Non-pigmented ciliary epithelial cell (primary cell): ENCODE measurements at places on chromosomes 1 and 21.

DNA sequence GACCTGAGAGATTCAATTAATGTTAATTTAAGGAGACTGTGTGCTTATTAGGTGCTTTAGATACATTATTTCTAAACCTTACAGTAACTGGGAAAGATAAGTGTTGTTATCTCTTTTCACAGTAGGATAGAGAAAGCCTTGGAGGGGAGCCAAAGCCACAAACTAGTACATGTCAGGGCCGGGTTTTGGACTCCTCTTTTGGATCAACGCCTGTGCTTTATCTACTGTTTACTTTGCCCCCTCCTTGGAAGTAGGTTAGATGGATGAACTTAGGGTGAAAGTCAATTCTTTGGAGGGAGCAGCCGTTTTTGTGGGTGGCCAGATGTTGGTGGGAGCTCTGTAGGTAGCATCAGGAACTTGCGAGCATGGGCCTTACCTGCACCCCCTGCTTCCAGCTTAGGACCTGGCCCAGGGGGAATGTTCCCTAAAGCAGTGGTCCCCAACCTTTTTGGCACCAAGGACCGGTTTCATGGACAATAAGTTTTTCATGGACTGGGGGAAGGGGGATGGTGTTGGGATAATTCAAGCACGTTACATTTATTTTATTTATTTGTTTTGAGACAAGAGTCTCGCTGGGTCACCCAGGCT, 1.7 kb downstream of the HHAT start:
- no peak for DNase-seq

DNA sequence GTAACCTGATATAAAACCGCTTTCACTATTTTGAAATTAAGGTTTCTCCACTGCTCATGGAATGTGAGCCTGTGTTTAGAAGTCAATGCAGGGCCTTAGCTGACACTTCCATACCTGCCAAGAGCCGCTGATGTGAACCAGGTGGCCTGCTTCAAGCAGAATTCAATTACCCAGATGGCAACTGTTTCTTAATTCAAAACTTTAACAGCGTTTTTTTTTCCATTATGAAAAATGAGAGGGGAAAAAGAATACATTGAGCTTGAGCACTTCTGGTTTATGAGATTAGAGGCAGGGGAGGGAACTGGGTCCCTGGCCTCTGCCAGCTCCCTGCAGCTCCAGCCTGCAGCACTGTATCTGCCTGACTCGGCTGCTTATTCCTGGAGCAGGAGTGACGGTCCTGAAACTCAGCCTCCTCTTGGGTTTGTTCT, 7.7 kb upstream of the ATP1A1 start:
- no peak for DNase-seq

- DNase-seq: no peak
Measured at GRCh38 chr1:16716691-16717335, 23.5 kb upstream of the RNU1-4 start.

- DNase-seq: no peak
Measured at GRCh38 chr1:246987083-246987690, 20.7 kb downstream of the ZNF695 start.

DNA sequence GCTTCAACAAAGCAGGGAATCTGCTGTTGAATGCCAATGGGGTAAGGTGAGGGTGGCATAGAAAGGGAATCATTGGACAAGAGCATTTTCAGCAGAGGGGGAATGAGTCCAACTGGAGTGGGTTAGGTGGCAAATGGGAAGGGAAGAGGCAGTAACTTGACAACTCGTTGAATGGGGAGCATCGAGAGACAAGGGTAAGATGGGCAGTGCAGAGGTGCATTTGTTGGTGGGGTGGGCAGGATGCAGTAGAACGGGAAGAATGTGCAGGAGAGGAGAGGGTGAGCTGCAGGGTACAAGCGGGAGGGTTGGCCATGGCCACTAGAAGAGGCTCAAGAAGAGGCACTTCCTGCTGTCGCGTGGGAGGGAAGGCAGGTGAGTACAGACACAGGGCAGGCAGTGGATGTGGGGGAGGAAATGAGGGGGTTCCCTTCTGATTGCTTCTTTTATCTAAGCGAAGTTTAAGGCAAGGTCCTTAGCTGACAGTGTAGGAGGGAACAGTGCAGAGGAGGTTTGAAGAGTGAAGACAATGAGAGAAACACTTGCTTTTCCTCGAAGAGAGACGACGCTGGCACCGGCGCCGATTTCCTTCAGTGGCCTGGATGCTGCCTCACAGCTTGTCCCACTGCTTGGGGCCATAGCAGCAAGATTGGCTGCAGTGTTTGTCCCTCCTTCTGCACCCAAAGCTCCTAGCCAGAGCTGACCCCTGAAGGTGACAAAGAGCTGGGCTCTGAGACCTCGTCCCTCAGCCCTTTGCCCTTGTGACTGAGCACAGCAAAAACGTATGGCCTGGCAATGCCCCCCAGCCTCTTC, 3.2 kb upstream of the IKBKE start:
- no peak for DNase-seq

GRCh38 chr1:8598060-8598724, 219.2 kb downstream of the RERE start:
- DNase-seq: no peak

GRCh38 chr1:14718476-14718875, 120.0 kb downstream of the KAZN start:
- no peak for DNase-seq

GRCh38 chr1:80657044-80657643, 1143.6 kb upstream of the ADGRL2 start:
- DNase-seq: no peak

DNA sequence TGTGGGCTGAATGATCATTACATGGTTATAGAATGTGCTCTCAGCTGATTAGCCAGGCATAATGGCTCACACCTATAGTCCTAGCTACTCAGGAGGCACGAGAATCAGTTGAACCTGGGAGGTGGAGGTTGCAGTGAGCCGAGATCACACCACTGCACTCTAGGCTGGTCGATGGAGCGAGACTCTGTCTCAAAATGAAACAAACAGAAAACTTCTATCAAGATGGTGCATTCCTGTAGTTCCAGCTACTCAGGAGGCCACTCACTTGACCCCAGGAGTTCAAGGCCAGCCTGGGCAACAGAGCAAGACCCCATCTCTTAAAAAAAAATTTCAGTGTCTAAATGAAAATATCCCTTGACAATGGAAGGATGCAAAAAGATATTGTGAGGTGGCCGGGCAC, 10.9 kb downstream of the TIMM17A start:
- no peak for DNase-seq

DNA sequence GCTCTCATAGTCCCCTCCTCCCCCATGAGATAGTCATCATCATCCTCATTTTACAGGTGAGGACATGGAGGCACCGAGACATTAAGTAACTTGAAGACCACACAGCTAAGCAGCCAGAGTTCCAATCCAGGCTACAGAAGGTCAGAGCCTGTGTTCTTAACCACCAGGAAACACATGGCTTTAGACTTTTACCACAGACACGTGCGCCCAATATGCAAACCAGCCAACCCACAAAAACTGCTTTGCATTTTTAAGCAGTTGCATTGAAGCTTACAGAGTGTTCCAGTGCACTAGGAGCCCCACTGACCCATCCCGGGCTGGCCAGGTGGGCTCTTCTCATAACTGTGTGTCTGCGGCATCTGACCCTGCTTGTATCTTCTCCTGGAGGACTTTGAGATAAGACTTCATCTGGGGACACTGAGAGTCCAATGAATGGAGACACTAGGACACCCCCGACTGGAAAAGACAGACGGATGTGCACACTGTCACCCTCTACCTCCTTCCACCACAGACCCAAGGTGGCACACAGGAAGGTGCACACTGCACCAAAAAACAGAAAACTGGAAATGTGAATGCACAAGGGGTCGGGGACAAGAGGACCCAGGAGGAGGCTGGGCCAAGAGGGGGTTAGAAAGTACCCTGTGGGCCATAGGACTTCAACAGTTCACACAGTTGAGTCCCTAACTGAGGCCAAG, 56.4 kb downstream of the ETS2 start:
- no peak for DNase-seq

DNA sequence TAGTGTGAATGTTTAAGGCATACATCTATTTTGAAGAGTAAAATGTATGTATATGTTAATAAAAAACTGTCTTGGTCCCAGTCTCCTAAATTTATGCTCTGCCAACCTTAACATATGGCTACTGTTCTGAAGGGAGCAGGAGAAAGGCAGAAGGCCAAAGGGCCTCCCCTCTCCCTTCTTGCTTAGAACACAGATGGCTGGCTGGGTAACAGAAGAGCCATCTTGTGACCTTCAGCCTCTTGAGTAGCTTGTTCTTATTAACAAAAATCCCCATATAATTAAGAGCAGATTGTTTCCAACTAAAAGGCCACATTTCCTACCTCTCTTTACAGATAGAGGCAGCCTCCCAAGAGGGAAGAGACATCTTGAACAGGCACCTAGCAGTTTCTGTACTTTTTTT, 36.1 kb downstream of the EPB41 start:
- no peak for DNase-seq

- no peak for DNase-seq
Measured at GRCh38 chr1:245181158-245181517, 26.4 kb downstream of the KIF26B start.

DNA sequence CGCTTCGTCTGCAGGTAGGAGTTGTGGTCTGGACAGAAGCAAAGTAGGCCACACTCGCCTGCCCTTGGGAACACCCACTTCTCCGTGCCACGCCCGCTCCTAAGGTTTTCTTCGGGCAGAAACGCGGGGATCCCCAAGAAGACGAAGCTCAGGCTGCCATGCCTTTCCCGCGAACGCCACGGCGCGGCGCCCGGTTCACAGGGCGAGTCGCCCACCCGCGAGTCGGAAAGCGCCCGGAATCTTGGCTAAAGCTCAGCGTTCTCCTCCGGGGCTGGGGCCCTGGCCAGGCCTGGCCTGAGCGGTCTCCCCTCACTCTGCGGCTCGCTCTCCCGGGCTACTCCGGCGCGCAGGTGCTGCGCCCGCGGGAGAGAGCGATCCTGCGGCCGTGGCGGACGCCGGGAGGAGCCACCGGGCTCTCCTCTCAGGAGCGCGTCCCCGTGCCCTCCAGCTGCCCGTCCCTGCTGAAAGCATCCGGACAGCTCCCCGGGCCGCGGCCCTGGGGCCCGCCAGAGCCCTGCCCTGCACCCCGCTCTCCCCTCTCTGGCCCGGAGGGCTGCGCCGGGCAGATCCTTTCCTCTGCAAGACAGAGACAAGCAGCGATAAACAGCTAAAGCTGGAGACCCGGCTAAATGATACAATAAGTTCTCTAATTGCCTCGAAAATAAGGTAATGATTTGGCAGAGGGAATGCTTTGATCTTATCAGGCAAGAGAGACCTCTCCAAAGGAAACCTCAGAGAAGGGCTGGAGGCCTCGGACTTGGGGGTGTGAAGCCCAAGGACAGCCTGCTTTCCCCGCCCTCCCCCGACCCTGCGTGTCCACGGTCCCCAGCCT, 6.7 kb upstream of the WNT2B start:
- DNase-seq: no peak

DNA sequence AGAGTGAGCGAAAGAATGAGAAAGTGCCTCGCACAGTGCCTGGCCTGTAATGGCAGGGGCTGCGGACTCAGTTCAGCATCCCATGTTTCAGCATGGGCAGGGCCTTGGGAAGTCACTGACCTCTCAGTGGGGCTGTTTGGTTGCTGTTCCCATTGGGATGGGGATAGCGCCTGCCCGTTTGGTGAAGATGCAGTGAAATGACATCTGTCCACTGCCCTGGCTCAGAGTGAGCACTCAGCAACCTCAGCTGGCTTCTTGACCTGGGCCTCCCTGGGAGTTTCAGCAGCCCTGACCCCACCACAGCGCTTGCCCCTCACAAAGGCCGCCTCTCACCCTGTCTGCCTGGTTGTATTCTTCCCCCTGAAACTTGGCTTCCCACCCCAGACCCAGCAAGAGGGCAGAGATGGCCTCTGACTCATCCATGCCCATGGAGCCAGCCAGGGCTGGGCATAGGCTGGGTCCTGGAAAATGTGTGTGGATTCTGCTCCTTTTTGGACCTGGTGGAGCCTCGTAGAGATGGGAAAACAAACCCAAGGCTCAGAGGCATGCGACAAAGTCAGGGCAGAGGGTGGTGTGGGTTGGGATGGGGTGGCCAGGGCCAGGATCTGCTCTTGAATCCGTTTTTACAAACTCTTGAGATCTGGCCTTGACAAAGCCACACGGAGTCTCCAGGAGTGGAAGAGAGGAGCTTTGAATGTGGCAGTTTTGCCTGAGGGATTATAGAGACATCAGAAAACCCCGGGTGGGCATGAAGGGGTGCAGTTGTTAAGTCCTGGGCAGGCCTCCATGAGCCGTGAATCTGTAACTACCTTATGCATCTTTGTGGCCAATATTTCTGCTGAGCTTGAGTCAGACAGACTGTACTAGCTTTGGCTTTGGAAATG, 1.2 kb downstream of the XKR8 start:
- no peak for DNase-seq

- no peak for DNase-seq
Measured at GRCh38 chr1:41242342-41243078, 404 bp upstream of the SCMH1 start.

DNA sequence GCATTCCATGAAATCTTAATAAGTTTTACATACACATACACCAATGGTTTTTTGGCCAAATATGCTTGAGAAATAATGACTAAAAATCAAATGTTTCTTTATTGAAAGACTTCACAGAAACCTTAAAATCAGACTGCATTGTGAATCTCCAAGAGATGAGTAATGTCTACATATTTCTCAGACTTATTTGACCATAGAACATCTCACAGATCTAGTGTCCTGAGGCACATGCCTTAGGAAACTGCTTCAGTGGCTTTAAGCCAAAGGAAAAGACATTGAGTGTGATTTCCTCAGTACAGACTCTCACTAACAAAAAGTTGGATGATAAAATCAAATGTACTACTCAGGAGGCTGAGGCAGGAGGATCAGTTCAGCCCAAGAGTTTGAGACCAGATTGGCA, 6.2 kb upstream of the C1orf105 start:
- DNase-seq: peak; percentile 27

GRCh38 chr1:94071976-94072375, 49.0 kb downstream of the ABCA4 start:
- DNase-seq: no peak

DNA sequence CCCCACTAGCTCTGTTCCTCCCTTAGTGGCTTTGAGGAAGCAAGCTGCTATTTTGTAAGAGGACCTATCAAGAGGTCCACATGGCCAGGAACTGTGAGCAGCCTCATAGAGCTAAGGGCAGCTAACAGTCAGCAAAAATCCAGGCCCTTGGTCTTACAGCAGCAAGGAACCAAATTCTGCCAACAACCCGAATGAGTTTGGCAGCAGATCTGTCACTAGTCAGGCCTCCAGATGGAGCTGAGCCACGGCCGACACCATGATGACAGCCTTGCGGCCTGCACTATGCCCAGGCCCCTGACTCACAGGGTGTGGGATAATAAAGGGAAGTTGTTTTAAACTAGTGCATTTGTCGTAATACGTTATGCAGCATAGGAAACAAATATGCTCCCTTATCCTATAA, 28.0 kb upstream of the H3-3A start:
- DNase-seq: peak; percentile 13

DNA sequence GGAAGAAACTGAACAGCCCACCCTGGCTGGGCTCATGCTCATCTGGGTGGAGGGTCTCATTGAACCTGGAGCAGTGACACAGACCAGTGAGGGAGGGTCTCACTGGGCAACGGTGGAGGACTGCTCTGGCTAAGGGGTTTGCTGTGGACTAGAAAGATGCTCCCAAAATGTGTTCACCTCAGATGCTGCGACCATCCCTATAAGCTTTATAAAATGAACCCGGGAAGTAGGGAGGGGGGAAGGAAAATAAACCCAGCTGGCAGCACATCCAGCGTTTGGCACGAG, 34.5 kb upstream of the LBR start:
- no peak for DNase-seq

GRCh38 chr1:86648255-86648654, 56.1 kb upstream of the SH3GLB1 start:
- peak; percentile 43 for DNase-seq

GRCh38 chr1:10415211-10415930, 14.9 kb upstream of the CENPS start:
- no peak for DNase-seq
